ENCODE measurements at places on chromosomes 12 and 14. TPM values are rescaled to one million over a fixed set of nuclear protein-coding genes. Genes with fewer than 3 reads are reported as not detected.

Gene SLCO1B1
- total RNA-seq: 0.16 TPM

DNA sequence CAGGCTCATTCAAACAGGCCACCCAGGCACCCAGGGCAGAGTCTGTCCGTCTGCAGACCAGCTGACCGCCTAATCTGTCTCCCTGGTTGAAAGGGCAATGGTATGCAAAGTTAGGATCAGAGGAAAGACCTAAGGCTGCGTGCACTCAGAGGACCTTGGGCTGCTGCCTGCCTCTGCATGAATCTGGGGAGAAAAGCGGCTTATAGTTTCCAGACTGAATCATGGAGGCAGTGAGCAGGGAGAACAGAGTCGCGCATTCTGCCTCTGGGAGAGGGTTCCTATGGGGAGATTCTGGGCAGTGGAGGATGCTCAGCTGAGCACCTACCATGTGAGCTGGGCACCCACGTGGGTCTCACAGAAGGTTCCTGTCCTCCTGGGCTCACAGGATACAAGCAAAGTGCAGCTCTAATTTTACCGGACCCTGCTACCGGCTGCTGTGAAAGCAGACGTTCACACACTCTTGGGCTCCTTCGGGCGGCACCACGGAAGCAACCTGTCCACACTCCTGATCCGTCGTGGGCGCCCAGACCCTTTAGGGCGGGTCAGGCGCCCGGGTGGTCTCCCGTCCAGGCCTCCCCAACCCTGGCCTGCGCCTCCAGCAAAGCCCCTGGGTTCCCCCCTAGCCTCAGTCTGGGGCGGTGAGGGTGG, 772 bp downstream of the SCARB1 start:
- DNase-seq: peak; percentile 58

GRCh38 chr12:50572760-50573159, 68.0 kb downstream of the DIP2B start:
- no peak for DNase-seq

DNA sequence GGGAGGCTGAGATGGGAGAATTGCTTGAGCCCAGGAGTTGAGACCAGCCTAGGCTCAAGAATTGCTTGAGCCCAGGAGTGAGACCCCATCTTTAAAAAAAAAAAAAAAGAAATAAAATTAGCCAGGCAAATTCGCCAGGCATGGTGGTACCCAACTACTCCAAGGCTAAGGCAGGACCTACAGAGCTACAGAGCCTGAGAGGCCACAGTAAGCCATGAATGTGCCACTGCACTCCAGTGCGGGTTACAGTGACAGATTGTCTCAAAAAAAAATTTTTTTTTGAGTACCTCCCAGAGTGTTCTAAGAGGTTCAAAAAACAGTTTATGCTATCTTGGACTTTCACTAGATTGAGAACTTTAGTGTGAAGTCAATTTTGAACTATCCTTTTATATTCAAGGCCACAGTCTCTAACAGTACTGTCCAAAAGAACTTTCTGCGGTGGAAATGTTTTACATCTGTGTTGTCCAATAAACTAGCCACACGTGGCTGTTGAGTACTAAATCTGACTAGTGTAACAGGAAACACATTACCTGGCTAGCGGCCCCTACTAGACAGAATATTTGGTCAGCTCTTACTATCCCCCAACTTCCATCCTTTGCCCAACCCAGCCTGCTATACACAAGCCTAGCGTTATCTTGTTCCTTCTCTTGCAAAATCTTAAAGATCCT, 2.4 kb downstream of the RPL36AL start:
- DNase-seq: no peak
